Stimulated activated CD8-positive, alpha-beta memory T cell treated with anti-CD3 and anti-CD28 coated beads, Interleukin-7, amount 100 ng/mL, for 24 hours (primary cell): ENCODE measurements at places on chromosomes 3 and 15.

DNA sequence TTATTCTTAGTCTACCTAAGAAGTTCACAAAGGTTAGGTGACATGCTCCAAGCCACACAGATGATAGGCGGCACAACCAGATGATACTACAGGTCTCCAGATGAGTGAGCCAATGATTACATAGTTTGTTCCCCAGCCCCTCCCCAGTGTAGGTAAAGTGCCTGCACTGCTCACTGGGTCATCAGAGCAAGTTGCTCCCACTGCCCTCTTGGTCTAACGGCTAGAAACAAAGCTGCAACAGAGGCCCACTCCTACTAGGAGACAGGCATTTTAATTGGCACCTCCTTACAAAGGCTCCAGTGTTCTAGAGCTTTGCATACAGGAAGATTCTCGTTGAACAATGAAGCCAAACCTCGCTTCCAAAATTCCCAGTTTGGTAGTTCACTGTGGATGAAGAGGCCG, 47.3 kb downstream of the TMEM44 start:
- no peak for DNase-seq

DNA sequence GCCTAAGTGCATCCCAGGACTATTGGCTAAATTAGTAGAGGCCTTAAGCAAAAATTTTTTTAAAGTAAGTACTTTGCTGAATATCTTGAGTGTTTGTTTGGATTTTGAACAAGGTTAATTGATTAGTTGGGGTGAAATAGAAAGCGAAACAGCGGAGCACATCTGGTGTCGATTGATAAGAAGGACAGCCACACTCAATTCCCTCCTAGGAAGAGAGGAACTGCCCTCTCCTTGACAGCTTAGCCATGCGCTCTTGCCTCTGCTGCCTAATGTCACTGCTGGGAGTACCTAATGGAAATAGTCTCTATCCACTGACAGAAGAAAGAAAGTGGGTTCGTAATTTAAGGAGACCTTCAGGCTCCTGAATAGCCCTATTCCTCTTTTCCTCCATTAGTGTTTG, 943.6 kb downstream of the DIPK2A start:
- no peak for DNase-seq

DNA sequence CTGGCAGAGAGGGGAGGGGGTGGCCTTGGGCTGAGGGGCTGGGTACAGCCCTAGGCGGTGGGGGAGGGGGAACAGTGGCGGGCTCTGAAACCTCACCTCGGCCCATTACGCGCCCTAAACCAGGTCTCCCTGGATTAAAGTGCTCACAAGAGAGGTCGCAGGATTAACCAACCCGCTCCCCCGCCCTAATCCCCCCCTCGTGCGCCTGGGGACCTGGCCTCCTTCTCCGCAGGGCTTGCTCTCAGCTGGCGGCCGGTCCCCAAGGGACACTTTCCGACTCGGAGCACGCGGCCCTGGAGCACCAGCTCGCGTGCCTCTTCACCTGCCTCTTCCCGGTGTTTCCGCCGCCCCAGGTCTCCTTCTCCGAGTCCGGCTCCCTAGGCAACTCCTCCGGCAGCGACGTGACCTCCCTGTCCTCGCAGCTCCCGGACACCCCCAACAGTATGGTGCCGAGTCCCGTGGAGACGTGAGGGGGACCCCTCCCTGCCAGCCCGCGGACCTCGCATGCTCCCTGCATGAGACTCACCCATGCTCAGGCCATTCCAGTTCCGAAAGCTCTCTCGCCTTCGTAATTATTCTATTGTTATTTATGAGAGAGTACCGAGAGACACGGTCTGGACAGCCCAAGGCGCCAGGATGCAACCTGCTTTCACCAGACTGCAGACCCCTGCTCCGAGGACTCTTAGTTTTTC, 4.9 kb downstream of the ISL2 start:
- no peak for DNase-seq

- no peak for DNase-seq
Observed at GRCh38 chr3:189632242-189632641, 1.1 kb downstream of the TP63 start.

GRCh38 chr15:88661041-88661700, 22.4 kb downstream of the ISG20 start:
- no peak for DNase-seq

- no peak for DNase-seq
Observed at GRCh38 chr3:12841970-12842328, 584 bp upstream of the RPL32 start.

GRCh38 chr3:115186351-115187148, 39.5 kb upstream of the ZBTB20 start:
- no peak for DNase-seq

GRCh38 chr15:80036071-80036470, 23.4 kb upstream of the ZFAND6 start:
- no peak for DNase-seq

DNA sequence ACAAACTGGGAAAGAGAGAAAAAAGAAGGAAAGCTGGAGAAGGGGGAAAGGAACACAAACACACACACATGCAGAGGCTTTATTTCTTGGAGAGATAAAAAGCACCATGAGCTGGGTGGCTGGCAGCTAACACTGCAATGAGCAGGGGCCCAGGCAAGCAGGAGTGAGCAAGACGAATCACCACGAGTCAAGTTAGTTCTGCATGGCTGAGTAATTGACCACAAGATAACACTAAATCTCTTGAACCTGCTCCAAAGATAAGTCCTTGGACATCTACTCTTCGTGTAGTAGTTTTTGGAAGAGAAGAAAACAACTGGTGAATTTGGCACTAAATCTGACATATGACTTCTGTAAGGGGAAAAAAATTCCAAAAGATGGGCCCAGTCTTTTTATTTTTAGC, 100.9 kb downstream of the MYO5A start:
- DNase-seq: no peak

- no peak for DNase-seq
Observed at GRCh38 chr3:131158434-131158833, 131.8 kb downstream of the NEK11 start.

GRCh38 chr3:120022729-120023128, 71.5 kb downstream of the GSK3B start:
- DNase-seq: no peak

DNA sequence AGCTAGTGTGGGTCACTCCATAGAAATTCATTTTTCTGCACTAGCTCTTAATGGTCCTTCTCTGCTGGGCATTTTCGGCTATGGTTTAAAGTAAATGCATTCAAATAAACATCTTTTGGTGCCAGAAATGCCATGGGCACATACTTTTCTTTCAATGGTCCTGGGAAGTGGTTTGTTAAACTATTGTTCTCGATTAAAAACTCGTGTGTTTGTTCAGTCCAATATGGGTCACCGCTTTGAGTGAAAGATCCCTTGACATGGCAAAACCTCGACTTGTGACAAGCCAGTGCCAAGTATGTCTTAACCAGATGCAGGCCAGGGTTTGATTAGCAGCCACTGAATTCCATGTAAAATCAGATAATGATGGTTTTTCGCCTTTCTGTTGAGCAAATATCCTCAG, 331.9 kb upstream of the WNT5A start:
- DNase-seq: no peak

DNA sequence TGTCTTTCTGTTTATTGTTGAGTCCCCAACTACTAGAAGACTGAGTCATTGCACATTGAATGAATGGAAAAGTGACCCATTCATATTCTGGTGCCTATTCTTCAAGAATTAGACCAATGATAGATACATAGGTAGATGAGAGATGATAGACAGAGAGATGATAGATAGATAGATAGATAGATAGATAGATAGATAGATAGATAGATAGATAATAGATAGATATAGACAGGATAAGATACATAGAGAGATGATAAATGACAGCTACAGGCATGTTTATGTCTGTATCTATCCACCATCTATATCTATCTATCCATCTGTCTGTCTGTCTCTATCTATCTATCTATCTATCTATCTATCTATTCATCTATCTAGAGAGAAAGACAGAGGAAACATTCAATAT, 170.3 kb upstream of the ARRDC4 start:
- DNase-seq: no peak

GRCh38 chr3:23760325-23760724, 45.4 kb upstream of the UBE2E1 start:
- no peak for DNase-seq

DNA sequence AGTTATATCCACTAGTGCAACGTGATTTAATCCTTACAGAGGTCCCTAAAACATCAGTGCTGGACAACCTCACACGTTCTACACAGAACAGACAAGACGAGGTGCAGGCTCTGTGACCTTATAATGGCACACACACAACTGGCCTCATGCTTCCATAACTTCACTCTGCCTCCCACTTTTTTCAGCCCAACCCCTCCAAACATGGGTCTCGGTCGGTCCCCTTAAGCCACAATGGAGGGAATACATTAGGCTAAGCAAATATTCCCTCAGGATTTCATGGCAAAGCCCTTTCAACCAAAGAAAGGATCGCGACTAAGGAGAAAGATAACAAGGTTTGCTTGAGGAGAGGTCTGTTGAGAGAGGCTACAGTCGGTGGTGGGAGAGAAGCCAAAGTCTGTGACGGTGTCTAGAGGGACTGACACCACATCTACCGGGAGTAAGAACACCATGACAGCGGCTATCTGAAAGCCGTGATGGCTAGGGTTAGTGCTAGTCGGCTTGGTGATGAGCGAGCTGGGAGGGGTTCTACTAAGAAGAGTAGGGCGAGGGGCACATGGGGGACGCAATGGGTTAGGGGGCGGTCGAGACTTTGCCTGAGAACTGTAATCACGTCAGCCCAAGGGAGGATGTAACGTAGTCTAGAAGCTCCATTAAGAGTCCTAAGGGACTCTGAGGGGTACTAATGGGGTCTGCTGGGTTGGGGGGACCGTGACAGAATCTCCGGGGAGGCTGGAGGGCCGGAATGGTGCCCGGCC, 1.0 kb downstream of the MYO9A start:
- DNase-seq: peak; percentile 1

DNA sequence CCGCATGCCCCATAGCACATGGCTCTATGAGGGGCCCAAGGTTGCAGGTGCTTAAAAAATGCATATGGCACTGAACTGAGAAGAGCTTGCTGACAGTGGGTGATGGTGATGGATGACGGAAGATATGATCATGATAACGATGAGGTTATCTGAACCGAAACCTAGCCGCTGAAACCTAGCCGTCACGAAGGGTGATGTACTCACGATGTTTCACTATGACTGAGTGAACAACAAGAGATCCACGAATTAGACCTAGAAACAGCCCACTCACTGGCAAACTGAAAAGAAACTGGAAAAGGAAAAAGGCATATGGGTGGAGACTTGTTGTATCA, 57.6 kb upstream of the BCL6 start:
- no peak for DNase-seq

- no peak for DNase-seq
Observed at GRCh38 chr15:67296684-67297083, 42.1 kb downstream of the IQCH start.
